Stimulated activated CD8-positive, alpha-beta memory T cell treated with anti-CD3 and anti-CD28 coated beads, Interleukin-12 subunit alpha, Interleukin-12 subunit beta, amount 100 ng/mL, for 4 hours (primary cell): ENCODE measurements at places on chromosomes 7 and 10.
A peak's percentile ranks its signal among the peaks of the same experiment; 100 is the strongest.

- DNase-seq, result no peak
Observed at GRCh38 chr10:109665321-109665720, 258.0 kb downstream of the XPNPEP1 start.

DNA sequence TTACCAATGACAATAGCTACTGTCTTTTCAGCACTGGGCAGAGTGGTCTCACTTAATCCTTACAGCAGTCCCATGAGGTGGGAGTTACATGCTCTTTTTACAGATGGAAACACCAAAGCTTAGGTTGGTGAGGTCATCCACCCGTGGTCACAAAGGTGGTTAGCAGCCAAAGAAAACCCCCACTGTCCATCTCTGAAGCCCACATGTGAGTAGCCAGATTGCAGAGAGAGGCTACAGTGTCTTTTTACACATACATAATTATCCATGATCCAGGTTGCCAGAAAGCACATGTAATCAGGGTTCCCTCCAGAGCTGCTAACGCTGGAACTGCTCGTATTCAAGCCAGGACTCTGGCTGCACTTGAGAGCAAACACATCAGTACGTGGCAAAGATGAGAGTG, 24.6 kb upstream of the ANKRD2 start:
- DNase-seq, result no peak

- DNase-seq, result no peak
Observed at GRCh38 chr10:25101461-25102146, 73.2 kb upstream of the GPR158 start.

- peak; percentile 15 for DNase-seq
Observed at GRCh38 chr10:132654708-132655661, 117.4 kb downstream of the INPP5A start.

GRCh38 chr10:131167036-131167860, 144.3 kb downstream of the TCERG1L start:
- DNase-seq, result no peak

DNA sequence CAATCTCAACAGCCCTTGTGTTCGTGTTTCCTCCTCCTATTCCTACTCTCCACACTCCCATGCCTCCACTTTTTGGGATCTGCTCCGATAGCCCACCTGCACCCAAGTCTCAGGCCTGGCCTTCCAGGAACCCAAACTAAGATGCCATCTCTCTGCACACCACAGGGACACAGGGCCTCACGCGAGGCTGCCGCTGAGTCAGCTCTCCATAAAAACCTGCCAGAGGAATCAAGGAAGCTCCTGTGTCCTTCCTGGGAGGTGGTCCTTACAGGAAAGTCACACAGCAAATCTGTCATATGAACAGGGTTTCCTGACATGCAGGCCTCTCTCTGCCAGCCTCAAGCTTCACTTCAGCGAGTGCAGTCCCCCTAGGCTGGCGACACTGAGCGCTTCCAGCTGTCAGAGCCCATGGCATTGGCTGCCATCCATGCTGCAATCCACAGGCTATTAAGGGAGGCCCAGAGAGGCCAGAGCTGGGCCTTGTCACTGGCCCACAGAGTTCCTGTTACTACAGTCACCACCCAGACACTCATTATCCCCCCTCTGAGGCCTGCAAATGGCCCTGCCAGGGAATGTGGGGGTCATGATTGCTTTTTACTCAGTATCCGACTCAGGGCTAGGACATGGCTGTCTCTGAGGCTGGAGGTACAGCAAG, 151.4 kb downstream of the OAT start:
- DNase-seq, result no peak

DNA sequence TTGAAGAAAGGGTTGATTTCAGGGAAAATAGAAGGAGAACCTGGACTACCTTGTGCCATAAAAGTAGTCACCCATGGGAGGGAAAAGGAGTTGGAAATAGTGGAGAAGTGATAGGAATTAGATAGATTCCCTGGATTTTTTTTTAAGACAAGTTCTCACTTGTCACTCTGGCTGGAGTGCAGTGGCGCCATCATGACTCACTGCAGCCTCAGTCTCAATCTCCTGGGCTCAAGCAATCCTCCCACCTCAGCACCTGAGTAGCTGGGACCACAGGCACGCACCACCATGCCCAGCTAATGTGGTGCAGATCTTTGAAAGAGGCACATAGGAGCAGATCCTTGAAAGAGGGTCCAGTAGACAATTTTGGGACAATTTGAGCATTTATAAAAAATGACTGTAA, 9.5 kb upstream of the BLNK start:
- no peak for DNase-seq

DNA sequence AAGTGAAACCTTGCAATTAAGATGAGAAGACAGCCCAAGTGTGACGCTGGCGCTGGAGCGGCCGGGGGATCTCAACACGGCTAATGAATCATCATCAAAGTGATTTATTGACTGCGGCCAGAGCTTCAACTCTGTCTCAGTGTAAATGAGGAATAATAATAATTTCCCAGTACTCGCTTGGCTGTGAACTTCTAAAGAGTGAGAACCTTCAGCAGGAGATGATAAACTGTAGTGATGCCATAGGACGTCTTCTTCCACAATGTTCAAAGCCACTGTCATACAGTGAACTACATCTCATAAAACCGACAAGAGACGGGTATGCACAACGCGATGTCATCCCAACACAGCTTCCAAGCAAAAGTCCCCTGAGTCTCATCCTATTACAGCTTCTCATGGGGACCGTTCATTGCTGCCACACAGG, 123.6 kb upstream of the NOBOX start:
- DNase-seq, result no peak

DNA sequence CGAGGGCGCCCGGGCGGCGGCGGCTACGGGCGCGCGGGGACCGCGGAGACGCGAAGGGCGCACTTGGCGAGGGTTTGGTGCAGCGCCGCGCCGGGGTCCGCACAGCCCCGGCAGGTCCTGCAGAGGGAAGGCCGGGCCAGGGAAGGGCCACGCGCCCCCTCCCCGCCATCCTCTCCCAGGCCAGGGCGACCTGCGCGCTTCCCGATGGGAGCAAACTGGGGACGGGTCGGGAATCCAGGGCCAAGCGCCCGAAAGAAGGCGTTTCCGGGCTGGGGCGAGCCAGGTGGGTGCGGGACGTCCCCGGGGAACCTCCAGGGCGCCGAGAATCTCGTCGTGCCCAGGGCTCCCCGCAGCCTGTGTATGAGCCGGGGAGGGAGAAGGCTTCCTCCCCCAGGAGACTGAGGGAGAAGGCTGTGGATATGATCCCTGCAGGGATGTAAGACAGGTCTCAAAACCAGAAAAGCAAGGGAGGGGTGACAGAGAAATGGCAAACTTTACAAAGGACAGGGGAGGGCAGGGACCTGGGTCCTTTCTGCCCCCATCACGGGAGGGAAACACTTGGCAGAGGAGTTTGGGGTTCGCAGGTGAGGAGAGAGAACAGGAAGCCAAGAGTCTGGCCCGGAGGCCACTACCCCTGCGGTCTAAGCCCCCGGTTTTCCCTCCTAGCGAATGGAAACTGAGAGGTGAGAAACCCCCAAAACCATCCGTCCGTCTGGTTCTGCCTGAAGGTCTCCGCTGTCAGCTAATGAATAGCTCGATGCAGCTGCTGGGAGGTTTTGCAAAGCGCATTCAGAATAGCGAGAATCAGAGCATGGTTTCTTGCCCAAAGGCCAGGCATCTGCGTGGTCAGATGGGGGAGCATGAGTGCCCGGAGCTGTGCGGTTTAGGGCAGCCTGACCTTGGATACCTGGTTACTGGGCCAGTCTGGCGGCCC, 674 bp downstream of the AMZ1 start:
- no peak for DNase-seq

GRCh38 chr10:87639493-87639892, 20.2 kb upstream of the PAPSS2 start:
- no peak for DNase-seq

GRCh38 chr10:15245530-15245929, 77.0 kb upstream of the NMT2 start:
- DNase-seq, result no peak

DNA sequence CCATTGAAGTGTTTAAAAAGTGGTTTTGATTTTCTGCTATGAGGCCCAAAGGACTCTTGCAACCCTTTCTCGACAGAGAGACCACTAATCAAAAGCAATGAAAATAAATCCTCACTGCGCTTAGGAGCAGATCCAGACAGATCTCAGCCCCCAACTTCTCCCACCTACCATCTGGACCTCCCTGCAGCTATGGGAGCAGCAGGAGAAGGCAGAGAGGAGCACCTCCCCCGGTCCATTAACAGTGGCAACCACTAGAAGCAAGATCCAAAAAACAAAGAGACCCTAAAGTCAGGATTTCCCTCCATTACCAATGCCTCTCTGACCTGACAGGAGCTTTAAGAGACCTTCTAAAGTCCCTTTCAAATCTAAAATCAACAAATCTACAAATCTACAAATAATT, 99.0 kb upstream of the LSM8 start:
- DNase-seq, result no peak

DNA sequence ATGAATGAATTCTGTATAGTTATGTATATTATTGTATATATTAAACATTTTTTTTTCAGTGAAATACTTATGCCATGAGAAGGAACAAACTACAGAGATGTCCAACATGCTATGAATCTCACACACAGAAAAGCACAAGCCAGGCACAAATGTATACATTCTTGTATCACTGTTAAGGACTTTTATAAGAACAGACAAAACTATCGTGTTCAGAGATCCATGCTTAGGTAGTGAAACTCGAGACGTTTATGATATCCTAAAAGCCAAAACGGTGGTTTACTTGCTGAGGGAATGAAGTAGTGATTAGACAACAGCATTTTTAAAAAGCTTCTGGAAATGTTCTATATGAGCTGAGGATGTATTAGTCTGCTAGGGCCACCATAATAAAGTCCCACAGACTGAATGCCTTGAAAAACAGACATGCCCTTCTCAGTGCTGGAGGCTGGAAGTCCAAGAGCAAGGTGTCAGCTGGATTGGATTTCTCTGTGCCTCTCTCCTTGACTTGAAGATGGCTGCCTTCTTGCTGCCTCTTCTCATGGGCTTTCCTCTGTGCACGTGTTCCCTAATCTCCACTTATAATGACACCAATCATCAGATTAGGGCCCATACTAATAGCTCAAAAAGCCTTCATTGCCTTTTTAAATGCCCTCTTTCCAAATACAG, 4.3 kb downstream of the MKI67 start:
- DNase-seq, result no peak

- peak; percentile 16 for DNase-seq
Observed at GRCh38 chr7:139034855-139035585, 822 bp downstream of the ZC3HAV1L start.

- DNase-seq, result no peak
Observed at GRCh38 chr10:112631501-112632400, 184.7 kb downstream of the VTI1A start.

GRCh38 chr7:501526-501925, 18.1 kb downstream of the PDGFA start:
- DNase-seq, result no peak

DNA sequence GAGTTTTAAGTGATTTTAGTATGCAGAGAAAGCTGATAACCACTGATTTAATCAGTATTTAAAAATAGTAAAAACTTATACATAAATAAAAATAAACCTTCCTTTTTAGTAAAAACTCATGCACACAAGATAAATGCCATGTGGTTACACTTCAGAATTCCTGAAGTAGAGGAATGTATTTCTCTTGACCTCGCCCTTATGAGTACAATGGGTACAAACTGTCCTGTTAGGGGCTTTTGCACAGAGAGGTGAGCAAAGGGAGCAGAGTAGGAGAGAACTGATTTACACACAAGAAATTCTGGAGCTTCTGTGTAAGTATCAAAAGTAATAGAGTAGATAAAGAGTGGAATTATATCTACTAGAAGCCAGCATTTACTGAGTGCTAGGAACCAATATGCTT, 279.6 kb downstream of the PPP1R3A start:
- DNase-seq, result no peak

DNA sequence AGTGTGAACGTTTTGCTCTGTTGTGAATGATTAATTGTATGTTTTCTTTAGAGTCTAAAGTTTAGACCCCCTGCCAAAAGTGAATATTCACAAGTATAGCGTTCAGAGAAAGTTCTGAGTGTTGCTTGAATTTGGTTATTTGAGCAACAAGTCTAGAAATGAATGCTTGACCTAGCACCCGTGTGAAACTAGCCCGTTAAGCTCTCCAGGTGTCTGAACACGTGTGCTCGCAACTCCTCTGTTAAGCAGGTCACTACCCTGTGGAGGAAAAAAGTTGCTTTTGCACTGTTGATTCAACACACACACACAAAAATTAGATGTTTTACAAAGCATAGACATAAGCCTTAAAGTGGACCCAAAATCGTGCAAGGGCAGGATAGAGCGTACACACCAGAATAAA, 78.6 kb upstream of the SAMD8 start:
- no peak for DNase-seq

DNA sequence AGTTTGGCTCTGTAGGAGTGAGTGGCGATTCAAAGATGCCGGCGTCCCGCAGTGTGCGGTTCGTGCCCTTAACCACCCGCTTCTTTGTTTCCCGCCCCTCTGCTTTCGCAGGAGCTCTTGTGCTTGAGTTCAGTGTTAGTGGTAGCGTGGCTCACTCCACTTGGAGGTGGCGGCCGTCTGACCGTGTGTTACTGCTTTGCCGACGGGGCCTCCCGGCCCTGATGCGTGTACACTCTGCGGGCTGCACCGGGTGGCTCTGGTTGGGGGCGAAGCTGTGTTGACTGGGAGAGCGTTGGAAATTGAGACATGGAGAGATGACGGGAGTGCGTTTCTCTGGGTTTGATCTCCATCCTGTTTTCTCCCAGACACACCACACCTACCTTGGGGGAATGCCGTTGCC, 31.4 kb downstream of the SHH start:
- no peak for DNase-seq

- no peak for DNase-seq
Observed at GRCh38 chr7:79398138-79398749, 55.2 kb downstream of the MAGI2 start.
